Activated effector memory CD4-positive, alpha-beta T cell treated with Interleukin-2 at 50 U/mL for 16 hours (primary cell): ENCODE measurements at places on chromosomes 2 and 18.
A peak's percentile ranks its signal among the peaks of the same experiment; 100 is the strongest.

DNA sequence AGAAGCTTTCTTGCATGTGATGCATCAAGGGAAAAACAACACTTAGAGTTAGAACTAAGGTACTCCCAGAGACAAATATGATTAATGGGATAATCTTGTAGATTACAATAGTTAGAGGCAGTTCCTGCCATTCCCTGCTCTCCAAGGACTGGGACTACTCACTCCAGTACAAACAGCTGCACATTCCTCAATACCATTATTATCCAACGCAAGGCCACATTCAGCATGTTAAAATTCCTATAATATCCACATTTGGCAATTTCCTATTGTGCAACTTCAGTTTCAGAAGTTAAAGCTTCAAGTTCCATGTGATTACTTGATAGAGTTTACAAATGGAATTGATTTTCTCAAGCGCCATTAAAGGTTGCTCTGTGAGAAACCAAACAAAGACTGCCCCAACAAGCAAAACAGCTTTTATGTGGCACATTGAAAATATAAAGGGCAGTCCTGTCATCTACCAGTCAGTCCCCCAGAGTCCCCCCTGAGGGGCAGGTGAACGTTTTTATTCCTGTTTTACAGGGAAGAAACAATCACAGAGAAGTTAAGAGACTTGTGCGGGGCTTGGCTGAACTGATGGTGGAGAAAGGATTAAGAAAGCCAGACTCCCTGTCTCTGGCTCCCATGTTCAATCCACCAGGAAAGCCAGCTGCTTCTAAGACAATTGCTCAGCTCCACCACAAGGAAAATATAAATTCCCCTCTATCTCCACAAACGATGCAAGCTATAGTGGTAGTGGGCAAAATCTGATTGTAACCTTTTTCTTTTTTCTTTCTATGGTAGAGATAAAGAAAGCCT is 72.6 kb downstream of the TXNL1 start:
- DNase-seq, result no peak

DNA sequence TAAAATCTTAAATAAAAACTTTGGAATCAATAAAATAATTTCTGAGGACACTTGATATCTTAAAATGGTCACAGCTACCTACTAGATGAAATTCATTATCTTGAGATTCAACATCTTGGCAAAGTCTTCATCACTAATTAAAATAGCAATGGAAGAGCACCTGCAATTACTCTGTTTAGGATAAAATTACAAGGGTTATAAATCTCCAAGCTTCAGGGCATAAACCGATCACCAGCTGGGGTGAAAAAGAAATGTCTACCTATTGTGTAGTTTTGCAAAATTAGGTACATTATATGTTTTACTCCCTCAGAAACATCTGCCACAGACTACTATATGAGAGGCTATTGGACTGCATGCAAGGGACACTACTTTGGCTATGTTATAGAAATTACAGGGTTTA is 327.1 kb downstream of the CCDC178 start:
- DNase-seq, result no peak

DNA sequence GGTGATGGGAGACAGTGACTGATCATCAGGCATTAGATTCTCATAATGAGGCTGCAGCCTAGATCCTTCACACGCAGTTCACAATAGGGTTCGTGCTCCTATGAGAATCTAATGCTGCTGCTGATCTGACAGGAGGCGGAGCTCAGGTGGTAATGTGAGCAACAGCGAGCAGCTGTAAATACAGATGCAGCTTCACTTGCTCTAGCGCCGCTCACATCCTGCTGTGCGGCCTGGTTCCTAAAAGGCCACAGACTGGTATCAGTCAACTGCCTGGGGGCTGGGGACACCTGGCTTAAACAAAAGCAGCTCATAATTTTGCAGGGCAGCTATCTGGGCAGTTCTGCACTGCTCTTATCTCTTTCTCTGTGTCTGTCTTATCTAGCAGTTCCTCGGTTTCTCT is 20.4 kb upstream of the CD226 start:
- DNase-seq, result peak; percentile 31

DNA sequence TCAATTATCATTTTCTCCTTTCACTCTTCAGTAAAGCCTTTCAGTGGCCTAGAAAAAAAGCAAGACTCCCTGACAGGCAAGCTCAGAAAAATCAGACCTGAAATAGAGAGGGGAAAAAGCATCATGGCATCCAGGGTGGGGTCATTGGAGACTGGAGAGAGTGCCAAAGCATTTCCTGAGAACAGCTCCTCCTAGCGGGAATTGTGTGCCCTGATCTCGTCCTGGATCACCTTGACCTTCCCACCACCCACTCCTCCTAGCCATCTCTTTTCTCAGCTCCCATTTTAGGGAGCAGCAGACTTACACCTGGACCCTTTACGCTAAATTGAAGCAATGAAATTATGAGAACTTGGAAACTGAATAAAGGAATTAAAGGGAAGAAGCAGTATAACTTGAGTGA is 176.6 kb downstream of the VWC2L start:
- no peak for DNase-seq

GRCh38 chr2:217515615-217516309 is 487.0 kb downstream of the TNS1 start:
- DNase-seq, result no peak

DNA sequence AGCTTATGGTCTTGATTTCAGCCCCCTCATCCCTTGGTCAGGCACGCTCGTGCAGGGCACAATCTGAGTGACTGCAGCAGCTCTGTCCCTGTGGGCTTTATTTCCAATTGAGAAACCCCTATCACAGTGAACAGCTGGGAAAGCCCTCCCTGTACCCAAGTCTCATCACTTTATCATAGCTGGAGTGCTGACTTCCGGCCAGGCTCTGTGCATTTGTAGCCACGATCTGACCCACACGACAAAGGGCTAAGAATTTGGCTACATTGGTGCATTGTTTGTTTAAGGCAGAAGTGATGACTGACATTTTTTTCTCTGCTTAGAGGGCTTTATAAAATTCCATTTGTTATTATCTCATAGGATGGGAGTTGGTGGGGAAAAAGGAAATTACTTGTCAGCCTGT is 184.4 kb downstream of the KCNS3 start:
- no peak for DNase-seq

GRCh38 chr2:155502766-155503165 is 804.3 kb downstream of the KCNJ3 start:
- DNase-seq, result no peak

GRCh38 chr2:236112466-236112865 is 55.7 kb downstream of the GBX2 start:
- DNase-seq, result no peak

DNA sequence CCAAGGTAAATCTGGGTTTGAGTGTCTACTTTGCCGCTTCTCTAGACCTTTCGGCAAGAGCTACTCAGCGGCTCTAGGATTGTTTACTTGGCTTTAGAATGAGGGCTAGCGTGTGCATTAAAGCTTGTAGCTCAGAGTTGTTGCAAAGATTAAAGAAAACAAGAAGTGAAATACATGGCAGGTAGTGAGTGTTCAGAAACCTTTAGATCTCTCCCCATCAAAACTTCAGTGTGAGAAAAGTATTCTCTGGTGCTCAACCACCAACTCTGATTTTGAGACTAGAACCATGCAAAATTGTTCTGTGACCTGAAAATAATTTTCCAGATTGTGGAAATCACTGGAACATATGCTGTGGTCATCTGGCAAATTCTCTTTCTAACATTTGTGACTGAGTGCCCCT is 512.0 kb downstream of the CMPK2 start:
- no peak for DNase-seq

DNA sequence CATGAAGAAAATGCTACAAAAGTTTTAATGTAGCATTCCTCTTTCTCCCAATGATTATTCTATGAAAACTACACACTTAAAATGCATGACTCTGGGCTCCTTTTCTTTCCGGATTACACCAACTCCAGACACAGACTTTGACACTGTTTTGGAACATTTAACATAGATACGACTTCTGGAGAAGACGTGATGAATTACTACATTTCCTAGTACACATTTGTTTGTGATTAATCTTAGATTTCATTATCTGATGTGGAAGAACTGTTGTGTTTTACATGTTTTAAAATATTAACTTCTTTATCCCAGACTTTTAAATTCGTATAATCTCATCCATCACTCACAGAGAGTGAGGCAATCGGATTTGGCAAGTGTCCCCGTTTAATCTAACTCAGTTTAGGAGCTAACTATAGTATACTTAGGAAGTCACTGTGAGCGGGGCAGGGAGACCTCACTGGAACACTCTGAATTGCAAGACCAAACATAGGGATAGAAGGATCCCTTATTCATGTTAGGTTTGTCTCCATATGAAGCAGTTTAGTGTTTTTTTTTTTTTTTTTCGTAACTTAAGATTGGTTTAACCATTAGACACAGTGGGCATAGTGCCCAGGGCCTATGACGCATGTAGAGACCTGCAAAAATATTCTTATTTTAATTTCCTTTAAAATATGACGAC is 66.7 kb downstream of the PDE1A start:
- no peak for DNase-seq

DNA sequence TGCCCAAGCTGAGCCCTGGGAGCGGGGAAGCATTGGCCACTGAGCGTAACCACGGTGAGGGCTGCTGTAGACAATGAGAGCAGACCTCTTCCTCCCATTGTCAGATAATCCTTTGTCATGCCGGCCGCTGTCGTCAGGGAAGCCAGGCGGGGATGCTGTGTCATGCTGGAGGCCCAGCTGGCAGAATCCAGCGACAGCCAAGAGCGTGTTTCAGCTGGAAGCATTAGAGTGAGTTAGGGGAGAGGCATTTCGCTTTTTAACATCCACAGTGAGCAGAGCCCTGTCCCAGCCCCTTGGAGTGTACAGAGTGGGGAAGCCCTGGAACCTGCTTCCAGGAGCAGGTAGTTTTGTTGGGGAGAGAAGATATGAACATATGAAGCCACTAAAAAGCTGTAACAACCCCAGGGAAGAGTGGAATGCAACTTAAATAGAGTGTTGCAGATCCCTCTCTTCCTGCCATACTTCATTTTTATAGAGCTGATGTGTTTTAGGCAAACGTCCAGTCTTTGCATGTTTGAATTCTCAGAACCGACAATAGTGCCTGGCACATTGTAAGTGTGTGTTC is 7.0 kb downstream of the CTIF start:
- no peak for DNase-seq

DNA sequence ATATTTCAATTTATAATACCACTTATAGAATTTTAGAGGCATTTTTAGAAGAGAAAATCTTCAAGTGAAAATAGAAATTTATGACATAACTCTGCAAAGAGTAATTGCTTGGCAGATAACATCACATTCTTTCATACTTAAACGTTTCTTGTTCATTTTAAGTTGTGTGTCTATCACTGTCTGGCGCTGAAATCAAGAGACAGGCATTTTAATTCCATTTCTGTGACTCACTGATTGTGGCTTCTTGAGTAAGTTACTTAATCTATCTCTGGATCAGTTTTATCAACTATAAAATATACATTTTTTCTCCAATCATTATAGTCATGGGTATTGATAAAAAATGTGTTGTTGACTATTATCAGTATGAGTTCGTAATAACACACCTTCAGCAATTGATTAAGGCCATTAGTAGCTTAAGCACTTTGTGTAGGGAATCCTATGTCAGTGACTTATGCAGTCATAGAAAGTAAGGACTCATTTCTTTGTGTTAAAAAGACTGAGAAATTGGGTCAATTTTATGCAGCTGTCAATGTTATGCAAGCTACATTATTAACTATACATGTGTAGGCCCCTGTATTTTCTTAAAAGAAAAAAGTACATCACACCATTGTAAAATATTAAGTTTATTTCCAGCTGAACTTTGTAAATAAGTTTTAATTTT is 497.3 kb downstream of the CCDC85A start:
- DNase-seq, result no peak

DNA sequence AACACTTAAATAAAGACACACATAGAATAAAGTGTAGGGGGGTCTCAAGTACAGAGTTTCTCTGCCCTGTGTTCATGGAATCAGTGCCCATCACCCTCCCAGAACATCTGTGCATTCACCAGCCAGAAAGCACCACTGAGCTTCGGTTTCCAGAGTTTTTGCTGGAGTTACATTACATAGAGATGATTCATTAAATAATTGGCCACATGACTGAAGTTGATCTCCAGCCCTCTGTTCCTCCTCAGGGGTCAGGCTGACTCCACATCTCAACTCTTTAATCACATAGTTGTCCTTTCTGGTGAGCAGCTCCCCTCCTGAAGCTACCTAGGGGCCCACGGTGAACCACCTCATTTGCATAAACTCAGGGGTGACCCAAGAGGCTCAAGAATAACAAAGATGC is 129.8 kb downstream of the METTL4 start:
- no peak for DNase-seq

DNA sequence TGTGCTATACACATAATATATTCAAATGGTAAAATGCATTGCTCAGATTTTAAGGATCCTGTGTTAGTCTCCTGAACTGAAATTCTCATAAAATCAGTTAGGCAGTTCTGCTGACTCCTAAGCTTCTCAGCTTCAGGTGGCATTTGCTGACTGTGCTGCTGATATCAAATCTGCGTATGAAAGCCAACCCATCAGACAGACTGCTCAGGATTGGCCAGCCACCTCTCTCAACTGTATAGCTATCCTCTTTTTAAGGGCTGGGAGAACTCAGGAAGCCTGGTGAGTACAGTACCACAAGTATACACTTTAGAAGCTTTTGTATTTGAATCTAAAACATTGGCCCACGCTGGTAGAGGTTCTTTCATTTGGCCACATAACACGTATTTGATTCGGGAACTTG is 28.7 kb downstream of the PTCD3 start:
- DNase-seq, result no peak

DNA sequence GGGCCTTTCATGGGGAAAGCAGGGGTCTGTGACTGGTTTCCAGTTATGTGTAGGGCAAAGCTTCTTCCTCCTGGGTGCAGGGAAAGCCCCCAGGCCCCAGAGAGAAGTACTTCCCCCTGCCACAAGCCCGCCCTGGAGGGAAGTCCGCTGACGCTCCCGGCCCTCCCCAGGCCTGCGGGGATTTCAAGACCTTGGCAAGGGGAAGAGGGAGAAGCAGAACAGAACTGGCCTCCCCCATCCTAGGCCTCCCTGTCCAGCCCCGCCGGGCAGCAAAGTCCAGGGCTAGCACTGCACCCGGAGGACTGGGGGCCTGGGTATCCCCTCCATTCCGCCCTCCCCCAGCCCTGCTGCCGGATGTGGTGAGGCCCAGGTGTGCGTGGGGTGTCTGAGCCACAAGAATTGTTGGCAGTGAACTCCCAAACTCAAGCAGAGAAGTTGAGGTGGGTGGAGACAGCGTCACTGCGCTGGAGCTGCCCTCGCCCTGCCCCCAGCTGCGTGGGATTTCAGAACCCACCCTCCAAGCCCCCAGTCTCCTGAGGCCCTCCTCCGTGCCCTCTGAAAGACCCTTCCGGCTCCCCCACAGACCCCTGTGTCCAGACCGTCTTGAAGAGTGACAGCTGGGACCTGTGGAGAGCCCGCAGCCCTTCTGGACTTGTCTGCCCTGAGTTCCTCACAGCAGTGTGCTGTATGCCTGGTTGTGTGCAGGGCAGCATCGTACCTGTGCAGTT is 1.1 kb upstream of the DUSP2 start:
- DNase-seq, result peak; percentile 85

GRCh38 chr2:133377021-133377481 is 191.2 kb downstream of the NCKAP5 start:
- DNase-seq, result no peak
